ENCODE measurements at places on chromosomes 12 and 14. TPM values are rescaled to one million over a fixed set of nuclear protein-coding genes. Genes with fewer than 3 reads are reported as not detected.

Gene KDM2B
- total RNA-seq = 22.7 TPM

Gene PROX2
- not detected for total RNA-seq

Gene CABP1
- not detected for total RNA-seq

Gene PPP1R3E
- 3.9 TPM for total RNA-seq

Gene NEUROD4
- total RNA-seq = not detected

Gene GZMB
- not detected for total RNA-seq

DNA sequence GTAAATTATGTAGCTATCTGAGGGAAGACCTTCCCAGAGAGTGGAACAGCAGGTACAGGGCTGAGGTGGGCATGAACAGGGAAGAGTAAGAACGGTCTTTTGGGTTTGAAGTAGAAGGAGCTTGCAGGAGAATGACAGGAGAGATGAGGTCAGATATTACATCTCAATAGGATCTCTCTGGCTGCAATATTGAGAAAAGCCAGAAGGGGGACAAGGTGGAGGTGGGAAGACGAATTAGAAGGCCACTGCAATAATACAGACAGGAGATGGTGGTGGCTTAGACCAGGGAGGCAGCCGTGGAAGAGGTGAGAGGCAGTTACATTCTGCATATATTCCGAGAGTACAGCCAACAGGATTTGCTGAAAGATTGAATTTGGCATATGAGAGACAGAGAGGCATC lies 310.2 kb downstream of the APAF1 start:
- no peaks in the 10 kb centered on the region for H3K27me3 ChIP-seq
- peak; percentile 46 for DNase-seq

DNA sequence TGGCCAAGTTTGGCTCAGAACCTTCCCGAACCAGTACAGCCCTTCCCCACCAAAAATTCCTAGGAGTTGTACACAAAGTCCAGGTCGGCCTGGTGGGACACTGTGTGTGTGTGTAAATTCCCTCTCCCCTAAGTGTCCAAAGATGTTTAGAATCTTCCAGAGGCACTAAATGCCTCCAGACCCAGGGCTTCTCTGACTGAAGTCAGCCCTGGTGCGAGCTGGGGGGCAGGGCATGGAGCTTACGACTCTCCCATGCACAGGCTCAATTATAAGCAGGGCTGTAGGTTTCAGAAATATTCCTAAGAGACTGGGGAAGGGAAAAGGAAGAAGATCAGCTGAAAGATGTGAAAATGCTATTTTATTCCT lies 106.9 kb upstream of the ATF7IP start:
- no peak for DNase-seq
- H3K36me3 ChIP-seq = no peaks in the 10 kb centered on the region
- H3K27me3 ChIP-seq = no peaks in the 10 kb centered on the region
- H3K4me3 ChIP-seq = no peak overlapping the region
- H3K4me1 ChIP-seq = peaks cover 32% of the 10 kb centered on the region

DNA sequence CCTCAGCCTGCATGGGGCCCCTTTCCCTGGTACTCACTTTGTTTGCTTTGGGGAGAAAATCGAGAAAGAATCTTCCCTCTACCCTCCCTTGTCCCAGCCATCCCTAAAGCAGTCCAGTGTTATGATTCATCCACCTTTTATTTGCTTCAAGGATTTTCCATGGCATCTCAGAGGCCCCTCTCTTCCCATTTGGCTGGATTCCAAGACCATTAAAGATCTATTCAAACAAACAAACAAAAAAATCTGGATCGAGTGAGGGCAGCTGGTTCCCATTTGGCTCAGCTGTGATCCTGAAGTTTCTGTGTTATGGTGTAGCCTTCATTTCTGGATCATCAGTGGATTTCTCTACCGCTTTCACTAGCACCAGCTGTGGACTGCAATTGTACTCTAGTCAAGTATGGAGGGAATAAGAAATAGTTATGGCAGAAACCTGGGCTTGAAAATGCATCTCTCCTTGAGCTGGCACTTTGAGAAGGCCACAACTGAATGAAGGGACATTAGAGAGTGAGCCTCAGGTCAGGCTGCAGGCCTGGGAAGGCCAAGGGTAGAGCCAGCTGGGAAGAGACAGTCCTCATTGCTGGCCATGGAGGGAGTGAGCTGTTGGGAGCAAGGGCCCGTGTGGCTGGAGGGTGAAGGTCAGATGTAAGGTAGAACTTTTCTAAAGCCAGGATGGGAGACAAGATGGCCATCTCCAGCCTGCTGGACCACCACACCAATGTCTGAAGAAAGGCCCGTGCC lies 13.7 kb downstream of the KRT71 start:
- no peak overlapping the region for H3K4me3 ChIP-seq
- no peaks in the 10 kb centered on the region for H3K27me3 ChIP-seq
- peaks cover 20% of the 10 kb centered on the region for H3K4me1 ChIP-seq
- H3K36me3 ChIP-seq = no peaks in the 10 kb centered on the region
- peak overlapping the region; percentile 87 for H3K27ac ChIP-seq

DNA sequence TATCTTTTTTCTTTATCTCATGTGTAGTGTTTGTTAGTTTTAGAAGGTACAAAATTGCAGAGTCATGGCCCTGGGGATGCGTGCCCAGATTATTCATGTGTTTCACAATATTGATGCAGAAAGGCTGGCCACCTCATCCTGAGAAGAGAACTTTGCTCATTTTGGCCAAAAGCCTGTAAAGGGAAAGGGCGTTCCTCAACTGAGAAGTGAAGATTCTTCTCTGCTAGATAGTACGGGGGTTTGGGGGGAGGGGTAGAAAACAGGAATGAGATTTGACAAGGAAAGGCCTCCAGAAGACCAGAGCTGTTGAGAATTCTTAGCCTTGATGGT lies 1.7 kb downstream of the MGST1 start:
- DNase-seq = peak; percentile 54
- no peak overlapping the region for H3K4me3 ChIP-seq
- H3K27me3 ChIP-seq = no peaks in the 10 kb centered on the region
- peaks cover 3% of the 10 kb centered on the region for H3K4me1 ChIP-seq
- H3K27ac ChIP-seq = peak overlapping the region; percentile 85
- no peaks in the 10 kb centered on the region for H3K36me3 ChIP-seq

DNA sequence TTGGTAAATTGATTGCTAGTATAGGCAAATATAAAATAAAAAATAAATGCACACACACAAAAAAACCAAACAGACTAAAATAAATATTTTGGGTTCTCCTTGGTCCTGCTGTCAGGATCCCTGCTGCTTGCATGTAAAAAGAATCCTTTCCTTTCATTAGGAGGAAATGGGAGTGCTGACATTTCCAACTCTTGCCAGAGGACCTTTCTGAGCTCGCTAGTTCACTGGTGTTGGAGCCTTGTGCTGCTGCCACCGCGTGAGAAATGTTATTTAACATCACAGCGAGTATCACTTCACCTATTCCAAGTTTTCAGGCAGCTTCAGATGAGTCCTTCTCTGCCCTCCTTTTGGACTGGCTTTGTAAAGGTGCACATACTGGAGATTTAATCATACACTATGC lies 358.9 kb downstream of the NPAS3 start:
- no peaks in the 10 kb centered on the region for H3K36me3 ChIP-seq
- no peak overlapping the region for H3K4me3 ChIP-seq
- no peaks in the 10 kb centered on the region for H3K4me1 ChIP-seq
- no peaks in the 10 kb centered on the region for H3K27me3 ChIP-seq

GRCh38 chr12:69476276-69477017 lies 6.3 kb downstream of the FRS2 start:
- H3K27ac ChIP-seq = peak overlapping the region; percentile 50
- H3K36me3 ChIP-seq = no peaks in the 10 kb centered on the region
- H3K4me1 ChIP-seq = peaks cover 37% of the 10 kb centered on the region
- no peaks in the 10 kb centered on the region for H3K27me3 ChIP-seq

DNA sequence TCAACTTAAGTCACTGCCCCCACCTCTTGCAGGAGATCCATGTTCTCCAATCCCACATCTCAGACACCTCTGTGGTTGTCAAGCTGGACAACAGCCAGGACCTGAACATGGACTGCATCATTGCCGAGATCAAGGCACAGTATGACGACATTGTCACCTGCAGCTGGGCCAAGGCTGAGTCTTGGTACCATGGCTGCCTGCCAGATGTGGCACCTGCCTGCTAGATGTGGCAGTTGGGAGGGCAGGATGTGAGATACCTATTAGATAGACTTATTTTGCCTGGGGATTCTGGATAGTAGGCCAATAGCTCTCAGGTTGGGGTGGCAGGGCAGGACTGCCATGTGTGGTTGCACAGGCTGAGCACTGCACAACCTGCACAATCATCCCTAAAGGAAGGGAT lies 7.9 kb upstream of the KRT86 start:
- H3K36me3 ChIP-seq = no peaks in the 10 kb centered on the region
- H3K27ac ChIP-seq = no peak overlapping the region
- H3K27me3 ChIP-seq = no peaks in the 10 kb centered on the region
- H3K4me1 ChIP-seq = no peaks in the 10 kb centered on the region
